Naive B cell (primary cell): ENCODE measurements at places on chromosomes 1 and 21. TPM values are rescaled to one million over a fixed set of nuclear protein-coding genes. Genes with fewer than 3 reads are reported as not detected.

Gene ADAMTS4
- not detected for polyA plus RNA-seq

GRCh38 chr1:55825461-55825860 is 610.3 kb upstream of the USP24 start:
- H3K27ac ChIP-seq = no peak overlapping the region
- H3K27me3 ChIP-seq = peaks cover 13% of the 10 kb centered on the region
- DNase-seq = no peak
- H3K36me3 ChIP-seq = no peaks in the 10 kb centered on the region
- no peaks in the 10 kb centered on the region for H3K4me1 ChIP-seq
- H3K4me3 ChIP-seq = no peak overlapping the region

DNA sequence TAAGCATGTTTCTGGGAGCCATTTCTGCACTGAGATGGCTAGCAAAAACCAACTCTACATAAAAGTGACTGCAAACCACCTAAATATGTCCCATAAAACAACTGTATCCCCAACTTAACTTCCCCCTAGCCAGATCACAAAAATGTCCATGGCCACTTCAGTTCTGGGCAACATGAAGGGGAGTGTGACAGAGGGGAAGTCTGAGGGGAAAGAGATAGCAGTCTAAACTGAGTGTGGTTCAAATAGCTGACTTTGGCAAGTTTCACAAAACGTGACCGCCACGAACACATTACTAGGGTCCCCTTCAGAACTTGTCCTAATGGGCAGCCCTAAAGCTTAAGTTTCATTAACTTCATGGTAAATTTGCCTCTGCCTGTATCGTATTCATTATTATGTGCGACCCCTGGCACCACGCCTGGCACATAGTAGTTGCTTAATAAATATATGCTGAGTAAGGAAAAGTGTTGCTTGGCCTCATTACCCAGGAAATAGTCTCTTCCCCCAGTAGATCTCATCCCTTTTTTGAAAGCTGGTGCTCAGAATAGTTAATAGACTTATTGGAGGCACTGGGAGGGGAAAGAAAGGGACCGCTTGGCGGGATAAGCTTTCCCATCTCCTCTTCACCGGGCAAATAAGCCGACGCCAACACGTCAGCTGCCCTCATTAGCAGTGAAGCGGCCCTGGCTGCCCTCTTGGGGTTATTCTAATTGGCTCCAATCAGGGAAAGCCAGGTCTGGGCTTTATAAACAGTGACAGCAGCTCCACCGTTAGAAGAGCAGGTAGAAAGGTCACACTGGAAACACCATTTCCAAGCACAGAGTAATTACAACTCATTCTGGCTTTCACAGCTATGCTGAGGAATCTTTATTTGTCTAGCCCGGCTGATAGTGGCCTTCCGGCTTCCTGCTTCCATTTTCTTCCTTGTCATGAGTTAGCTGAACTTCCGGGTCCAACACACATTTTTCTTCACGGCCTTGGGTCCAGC is 122.1 kb downstream of the LRIG2 start:
- no peak overlapping the region for H3K4me3 ChIP-seq
- H3K36me3 ChIP-seq = peaks cover 10% of the 10 kb centered on the region
- DNase-seq = no peak

Gene NKAIN1
- not detected for polyA plus RNA-seq

Gene LRIG2
- 1.2 TPM for polyA plus RNA-seq

Gene PPIH
- polyA plus RNA-seq = 73.5 TPM

Gene FAM163A
- not detected for polyA plus RNA-seq

DNA sequence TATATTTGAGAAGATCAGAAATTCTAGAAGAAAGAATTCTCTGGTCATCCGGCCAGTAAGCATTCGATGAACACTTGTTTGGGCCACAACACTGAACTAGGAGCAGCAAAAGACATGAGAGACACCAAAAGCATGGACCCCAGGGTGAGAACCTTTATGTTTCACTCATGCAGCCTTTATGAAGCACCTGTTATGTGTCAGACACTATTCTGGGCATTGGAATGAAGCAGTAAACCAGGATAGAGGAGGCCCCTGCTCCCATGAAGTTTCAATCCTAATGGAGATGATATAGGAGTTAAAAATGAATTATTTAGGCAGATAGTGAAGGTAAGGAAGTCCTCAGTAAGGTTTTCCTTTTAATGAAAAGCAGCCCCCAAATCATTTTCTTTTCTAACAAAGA is 43.6 kb downstream of the OLFML3 start:
- no peak for DNase-seq
- no peak overlapping the region for H3K27ac ChIP-seq
- peaks cover 6% of the 10 kb centered on the region for H3K27me3 ChIP-seq
- no peak overlapping the region for H3K4me3 ChIP-seq
- no peaks in the 10 kb centered on the region for H3K36me3 ChIP-seq

- H3K4me1 ChIP-seq = peaks cover 19% of the 10 kb centered on the region
- H3K27me3 ChIP-seq = peaks cover 4% of the 10 kb centered on the region
- peaks cover 11% of the 10 kb centered on the region for H3K36me3 ChIP-seq
Measured at GRCh38 chr1:7786795-7787194, 2.7 kb downstream of the PER3 start.

DNA sequence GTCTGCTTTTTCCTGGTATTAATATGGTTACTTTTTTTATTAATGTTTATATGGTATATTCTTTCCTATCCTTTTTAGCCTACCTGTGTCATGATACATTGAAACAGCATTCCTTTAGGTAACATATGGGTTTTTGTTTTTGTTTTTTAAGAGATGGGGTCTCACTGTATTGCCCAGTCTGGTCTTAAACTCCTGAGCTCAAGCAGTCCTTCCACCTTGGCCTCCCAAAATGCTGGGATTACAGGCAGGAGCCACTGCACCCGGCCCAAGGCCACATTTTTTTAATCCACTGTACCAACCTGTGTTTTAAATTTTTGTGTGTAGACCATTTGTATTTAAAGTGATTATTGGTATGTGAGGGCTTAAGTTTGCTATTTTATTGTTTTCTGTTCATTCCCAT is 43.1 kb downstream of the PKN2 start:
- H3K27me3 ChIP-seq = no peaks in the 10 kb centered on the region
- H3K4me3 ChIP-seq = peak overlapping the region; percentile 11
- H3K4me1 ChIP-seq = peaks cover 62% of the 10 kb centered on the region
- no peak for DNase-seq
- H3K36me3 ChIP-seq = peaks cover 4% of the 10 kb centered on the region
- H3K27ac ChIP-seq = no peak overlapping the region

GRCh38 chr1:30601316-30602085 is 121.9 kb downstream of the MATN1 start:
- no peak for DNase-seq
- no peaks in the 10 kb centered on the region for H3K36me3 ChIP-seq
- H3K27ac ChIP-seq = no peak overlapping the region
- H3K4me3 ChIP-seq = no peak overlapping the region
- peaks cover 17% of the 10 kb centered on the region for H3K27me3 ChIP-seq

- DNase-seq = no peak
- no peak overlapping the region for H3K4me3 ChIP-seq
- peaks cover 86% of the 10 kb centered on the region for H3K4me1 ChIP-seq
- H3K36me3 ChIP-seq = peaks cover 5% of the 10 kb centered on the region
- H3K27ac ChIP-seq = peak overlapping the region; percentile 31
Measured at GRCh38 chr1:226629896-226630550, 81.5 kb downstream of the STUM start.

DNA sequence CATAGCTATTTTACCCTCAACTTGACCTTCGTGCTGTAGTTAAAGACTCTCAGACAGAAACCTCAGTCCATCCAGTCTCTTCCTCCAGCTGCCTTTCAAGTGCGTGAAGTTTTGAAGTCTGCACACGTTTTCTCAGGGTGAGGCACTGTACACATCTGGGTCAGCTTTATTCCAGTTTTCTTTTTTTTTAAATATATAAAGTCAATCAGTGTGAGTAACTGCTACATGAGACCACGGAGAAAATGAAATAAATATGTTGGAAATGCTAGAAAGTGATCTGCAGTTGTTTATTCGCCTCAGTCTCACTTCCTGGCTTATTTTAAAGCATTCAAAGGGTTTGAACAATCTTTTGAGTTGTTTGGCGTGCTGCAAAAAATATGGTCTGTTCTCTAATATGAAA is 135.7 kb downstream of the ROR1 start:
- H3K36me3 ChIP-seq = no peaks in the 10 kb centered on the region
- peaks cover 9% of the 10 kb centered on the region for H3K4me1 ChIP-seq
- H3K4me3 ChIP-seq = no peak overlapping the region
- DNase-seq = no peak
- H3K27me3 ChIP-seq = peaks cover 28% of the 10 kb centered on the region
- H3K27ac ChIP-seq = no peak overlapping the region

GRCh38 chr1:7581754-7582459 is 189.2 kb upstream of the VAMP3 start:
- peaks cover 7% of the 10 kb centered on the region for H3K27me3 ChIP-seq
- H3K4me1 ChIP-seq = no peaks in the 10 kb centered on the region
- no peak overlapping the region for H3K4me3 ChIP-seq
- no peak for DNase-seq

Gene CAPZB
- 328 TPM for polyA plus RNA-seq

Gene EDEM3
- polyA plus RNA-seq = 13.2 TPM

DNA sequence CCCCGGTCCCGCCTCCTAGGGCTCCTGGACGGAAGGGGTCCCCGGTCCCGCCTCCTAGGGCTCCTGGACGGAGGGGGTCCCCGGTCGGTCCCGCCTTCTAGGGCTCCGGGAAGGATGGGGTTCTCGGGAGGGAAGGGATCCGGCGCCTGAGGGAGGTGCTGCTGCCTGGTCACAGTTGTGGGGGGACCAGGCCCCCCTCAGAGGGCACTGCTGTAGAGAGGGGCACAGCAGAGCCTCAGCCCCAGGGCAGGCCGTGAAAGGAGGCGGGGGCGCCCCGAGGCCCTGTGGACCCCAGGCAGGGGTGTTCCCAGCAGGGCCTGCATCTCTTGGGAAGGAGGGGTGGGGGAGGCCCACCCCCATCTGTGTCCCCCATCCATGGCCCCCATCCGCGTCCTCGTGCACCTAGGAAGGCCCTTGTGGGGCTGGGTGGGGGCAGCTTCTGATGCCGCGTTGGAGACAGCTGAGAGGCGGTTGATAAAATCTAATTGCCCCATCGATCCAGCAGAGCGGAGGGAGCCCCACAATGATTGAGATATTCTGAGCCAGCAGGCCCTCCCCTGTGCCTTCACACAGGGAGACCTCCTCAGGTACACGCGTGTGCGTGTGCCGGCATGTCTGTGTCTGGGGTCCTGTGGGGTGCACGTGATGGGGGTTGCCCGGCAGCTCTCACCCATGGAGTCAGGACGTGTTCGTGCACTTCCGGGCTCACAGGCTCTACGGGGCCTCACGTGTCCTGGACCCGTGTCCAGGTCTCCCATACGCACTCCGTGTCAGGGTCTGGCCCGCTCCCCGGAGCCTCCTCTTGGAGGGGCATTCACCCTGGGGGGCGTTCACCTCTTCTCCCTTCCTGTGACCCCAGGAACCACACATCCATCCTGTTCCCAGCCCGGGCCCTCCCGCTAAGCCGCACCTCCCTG is 12.9 kb downstream of the SAMD11 start:
- DNase-seq = no peak
- peaks cover 10% of the 10 kb centered on the region for H3K4me1 ChIP-seq
- no peaks in the 10 kb centered on the region for H3K36me3 ChIP-seq
- no peak overlapping the region for H3K27ac ChIP-seq

DNA sequence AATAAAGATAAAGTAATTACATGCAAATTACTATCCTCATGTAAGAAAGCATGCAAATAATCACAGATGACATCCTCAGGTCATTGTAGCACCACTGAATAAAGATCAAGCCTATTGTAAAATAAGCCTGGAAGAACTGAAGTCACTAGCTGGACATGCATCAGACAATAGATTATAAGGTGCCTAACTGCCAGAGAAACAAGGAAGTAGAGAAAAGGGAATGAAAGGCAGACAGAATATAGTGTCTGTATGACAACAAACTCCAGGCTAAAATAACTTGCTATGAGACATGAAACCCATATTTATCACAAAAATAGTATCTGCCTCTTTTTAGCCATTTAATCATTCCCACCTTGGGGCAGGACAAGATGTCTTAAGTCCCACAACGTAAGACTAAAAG is 108.7 kb downstream of the ENAH start:
- no peaks in the 10 kb centered on the region for H3K27me3 ChIP-seq
- no peak for DNase-seq
- H3K4me1 ChIP-seq = peaks cover 14% of the 10 kb centered on the region
- H3K27ac ChIP-seq = no peak overlapping the region
- no peak overlapping the region for H3K4me3 ChIP-seq

DNA sequence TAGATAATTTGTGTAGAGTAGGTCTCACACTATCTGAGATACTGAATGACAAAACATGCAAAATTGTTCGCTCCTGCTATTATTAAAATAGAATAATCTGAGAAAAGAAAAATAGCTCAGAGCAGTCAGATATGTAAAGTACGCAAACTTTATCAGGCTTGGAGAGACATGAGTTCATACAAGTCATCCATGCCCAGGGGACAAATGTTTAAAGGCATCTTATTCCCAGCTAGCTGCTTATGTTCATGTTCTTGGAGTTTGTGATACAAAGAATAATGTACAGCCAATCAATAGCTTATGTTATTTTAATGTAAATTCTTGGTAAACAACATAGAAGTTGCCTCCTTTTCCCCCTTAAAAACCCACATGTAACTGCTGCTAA is 69.4 kb upstream of the USP25 start:
- H3K4me3 ChIP-seq = no peak overlapping the region
- DNase-seq = no peak
- no peaks in the 10 kb centered on the region for H3K4me1 ChIP-seq
- H3K36me3 ChIP-seq = no peaks in the 10 kb centered on the region
- H3K27ac ChIP-seq = no peak overlapping the region

Gene LCE1C
- polyA plus RNA-seq = not detected

- H3K27me3 ChIP-seq = peaks cover 9% of the 10 kb centered on the region
- H3K27ac ChIP-seq = no peak overlapping the region
- H3K36me3 ChIP-seq = peaks cover 7% of the 10 kb centered on the region
Measured at GRCh38 chr21:46038871-46039397, 57.4 kb downstream of the COL6A1 start.

- H3K4me1 ChIP-seq = peaks cover 4% of the 10 kb centered on the region
- no peaks in the 10 kb centered on the region for H3K36me3 ChIP-seq
- H3K27me3 ChIP-seq = peaks cover 41% of the 10 kb centered on the region
- DNase-seq = no peak
- H3K27ac ChIP-seq = no peak overlapping the region
Measured at GRCh38 chr1:114130213-114130612, 23.5 kb downstream of the SYT6 start.

Gene FCGR3A
- polyA plus RNA-seq = 0.67 TPM

- no peak overlapping the region for H3K27ac ChIP-seq
- H3K36me3 ChIP-seq = peaks cover 17% of the 10 kb centered on the region
- DNase-seq = no peak
- H3K4me1 ChIP-seq = peaks cover 27% of the 10 kb centered on the region
Measured at GRCh38 chr1:165772739-165773138, 4.1 kb upstream of the TMCO1 start.

DNA sequence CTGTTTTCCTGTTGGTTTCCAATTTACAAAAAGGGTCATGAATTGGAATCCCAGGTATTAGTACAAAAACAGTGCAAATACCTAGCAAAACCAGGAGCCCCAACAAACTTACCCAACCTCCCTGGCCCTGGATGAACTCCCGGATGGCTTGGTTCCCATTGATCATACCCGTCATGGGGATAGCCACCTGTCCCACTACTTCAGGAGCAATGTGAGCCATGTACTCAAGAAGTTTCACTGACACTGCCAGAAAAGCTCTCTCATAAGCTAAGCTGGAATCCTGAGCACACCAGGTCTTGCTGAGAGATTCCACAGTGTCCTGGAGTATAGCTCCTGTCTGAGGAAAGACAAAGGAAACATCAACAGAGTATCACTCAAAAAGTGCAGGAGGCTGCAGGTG is 5.7 kb downstream of the BCL2L15 start:
- no peaks in the 10 kb centered on the region for H3K36me3 ChIP-seq
- no peak overlapping the region for H3K27ac ChIP-seq
- peaks cover 8% of the 10 kb centered on the region for H3K4me1 ChIP-seq
- DNase-seq = no peak
